ENCODE measurements at places on chromosomes 1 and 21.

DNA sequence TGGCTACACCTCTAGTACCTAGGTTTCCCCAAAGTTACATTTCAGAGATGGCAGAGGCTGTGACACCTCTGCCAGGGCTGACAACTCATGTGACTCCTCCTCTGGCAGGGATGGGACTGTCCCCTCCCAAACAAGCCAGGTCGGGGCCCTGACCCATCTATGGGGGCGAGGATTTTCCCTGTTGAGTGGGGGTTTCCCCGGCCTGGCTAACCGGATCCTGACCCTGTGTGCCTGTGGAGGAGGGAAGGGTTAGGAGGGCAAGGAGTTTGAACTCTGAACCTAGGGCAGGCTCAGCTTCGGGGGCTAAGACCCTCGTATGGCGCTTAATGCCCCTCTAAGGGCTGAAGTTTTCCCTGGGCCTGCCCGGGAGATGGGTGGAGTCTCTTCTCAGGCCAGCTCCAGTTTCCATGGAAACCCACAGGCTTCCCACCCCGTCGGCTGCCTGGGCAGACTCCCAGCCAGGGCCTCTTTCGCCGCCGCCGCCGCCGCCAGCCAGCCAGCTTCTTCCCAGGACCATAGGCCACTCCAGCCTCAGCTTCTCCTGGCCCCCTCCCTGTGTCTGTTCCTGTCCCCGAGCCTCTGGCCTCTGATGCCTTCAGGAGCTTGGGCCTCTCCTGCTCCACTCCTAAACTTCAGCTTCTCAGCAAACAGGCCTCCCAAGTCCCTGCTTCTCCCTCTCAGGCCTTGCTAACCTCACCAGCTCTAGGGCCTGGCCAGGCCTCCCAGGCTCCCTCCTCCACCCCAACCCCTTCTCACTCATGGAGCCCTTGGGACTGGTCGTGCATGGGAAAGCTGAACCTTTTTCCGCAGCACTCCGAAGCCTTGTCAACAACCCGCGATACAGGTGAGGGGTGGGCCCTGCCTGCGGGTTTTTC, at the start of gene BTBD19:
BTBD19 (plus strand) TSS at position 461 of the 875 bp plus-strand sequence; CDS start at position 759, 298 bp downstream.
- DNase-seq, result peak; percentile 34

DNA sequence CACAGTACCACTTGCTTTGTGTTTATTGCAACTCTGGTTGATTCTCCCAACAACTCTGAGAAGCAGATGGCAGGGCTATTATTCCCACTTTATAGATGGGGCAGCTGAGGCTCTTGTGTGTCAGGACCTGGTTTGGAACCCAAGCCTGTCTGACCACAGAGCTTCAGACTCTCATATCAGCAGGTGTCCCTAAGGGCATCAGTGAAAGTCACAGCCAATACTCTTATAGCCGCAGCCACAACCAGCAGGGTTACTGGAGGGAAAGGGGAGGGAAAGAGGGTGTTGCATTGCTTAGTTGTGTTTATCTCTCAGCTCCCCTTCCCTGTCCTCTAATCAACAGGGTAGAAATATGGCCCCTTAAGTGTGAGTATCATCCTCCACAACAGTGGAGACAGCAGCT, 304.0 kb downstream of the RRAGC start:
- DNase-seq, result no peak

DNA sequence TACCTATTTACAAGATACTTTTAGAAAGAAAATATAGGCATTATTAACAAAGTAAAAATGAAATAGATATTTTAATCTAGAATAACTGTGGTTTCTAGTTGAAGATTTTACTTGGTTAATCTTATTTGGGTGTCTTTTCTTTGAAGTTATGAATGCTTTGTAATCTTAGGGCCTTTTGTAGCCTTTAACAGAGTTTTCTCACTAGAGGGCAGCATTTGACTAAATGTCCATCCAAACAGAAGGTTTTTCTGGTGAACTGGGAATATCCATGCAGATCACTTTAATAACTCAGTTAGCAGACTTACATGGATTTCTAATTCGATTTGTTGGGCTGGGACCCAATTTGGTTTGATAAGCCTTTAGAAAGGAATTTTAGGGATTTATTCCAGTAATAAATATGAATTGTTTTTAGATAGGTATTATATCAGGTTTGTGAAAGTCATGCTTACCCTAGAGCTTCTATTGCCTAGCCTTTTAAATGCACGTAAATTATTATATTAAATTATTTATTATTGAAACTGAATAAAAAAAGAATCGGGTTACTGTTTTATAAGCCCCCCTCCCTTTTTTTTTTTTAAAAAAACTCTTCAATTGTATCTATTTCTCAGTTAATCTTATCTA, 119.7 kb downstream of the ZNF326 start:
- no peak for DNase-seq

- no peak for DNase-seq
Observed at GRCh38 chr1:196910215-196910614, 22.4 kb downstream of the CFHR4 start.

DNA sequence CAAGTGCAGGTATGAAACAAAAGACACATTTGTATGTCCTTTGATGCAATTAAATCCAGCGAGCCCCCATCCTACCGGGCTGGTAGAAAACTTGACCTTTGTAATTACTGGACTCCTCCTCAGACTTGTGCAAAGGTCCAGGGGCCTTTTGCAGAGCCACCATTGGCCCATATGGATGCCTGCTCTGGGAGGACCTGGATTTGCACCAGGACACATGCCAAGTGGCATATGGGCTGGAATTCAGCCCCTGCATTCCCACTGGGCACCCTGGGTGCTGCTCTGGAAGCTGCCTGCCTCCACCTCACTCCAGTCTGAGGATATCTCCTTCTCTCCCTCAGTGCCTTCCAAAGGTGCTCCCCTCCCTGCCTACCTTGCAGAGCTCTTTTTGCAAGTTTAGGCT, 36.0 kb downstream of the LACTBL1 start:
- no peak for DNase-seq

GRCh38 chr1:152870831-152871730, 7.0 kb upstream of the SMCP start:
- no peak for DNase-seq

- DNase-seq, result peak; percentile 69
Observed at GRCh38 chr1:155255243-155256007, at the start of gene ENTREP3. TSS of gene ENTREP3 (minus strand) at chr1:155255483. CDS start at chr1:155254877, 606 bp downstream.

DNA sequence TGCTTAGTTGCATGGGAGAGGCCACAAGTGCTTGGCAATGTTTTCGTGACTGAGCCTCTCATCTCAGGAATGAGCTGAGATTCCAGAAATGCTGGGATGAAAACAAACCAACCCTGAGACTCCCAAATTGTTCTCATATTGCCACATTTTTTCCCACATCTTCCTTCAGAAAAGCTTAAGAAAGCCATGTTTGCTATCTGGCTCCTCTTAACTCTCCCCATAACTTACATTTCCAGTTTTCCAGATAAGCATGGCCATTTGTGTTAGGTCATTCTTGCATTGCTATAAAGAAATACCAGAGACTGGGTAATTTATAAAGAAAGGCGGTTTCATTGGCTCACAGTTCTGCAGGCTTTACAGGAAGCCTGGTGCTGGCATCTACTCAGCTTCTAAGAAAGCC, 17.2 kb downstream of the DSCAM start:
- DNase-seq, result no peak

DNA sequence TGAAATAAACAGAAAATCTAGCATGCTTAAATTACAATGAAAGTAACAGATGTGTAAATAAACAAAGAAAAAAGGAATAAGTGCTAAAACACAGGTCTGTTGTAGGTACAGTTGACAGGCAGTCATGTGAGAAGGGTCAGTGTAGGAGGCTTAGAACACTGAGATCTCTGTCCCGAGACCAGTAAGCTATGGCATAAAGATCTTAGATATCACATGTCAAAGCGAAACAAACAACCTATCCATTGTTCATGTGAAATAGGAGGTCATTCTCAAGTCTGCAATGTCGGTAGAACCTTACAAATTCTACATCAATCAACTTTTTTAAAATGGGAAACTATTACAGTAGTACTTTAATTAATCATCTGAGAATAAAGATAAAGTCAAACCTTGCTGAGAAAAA, 428.9 kb upstream of the ADGRL2 start:
- DNase-seq, result no peak

DNA sequence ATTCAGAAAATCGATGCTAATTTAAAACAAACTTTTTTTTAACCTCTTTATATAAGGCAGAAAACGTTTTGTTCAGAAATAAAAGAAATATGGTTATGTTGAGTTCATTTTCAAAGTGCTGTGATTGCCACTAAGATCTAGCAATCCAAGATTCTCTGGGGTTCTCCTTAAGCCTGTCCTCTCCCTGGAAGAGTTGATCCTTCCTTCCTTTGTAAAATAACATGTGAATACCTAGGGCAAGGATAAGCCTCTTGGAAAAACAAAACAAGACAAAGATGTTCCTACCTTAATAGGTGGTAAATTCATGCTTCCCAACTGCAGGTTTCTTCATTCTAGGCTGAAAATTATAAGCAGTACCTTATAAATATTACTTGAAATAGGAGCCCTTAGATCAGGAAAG, 18.0 kb upstream of the FOXD3 start:
- no peak for DNase-seq

- no peak for DNase-seq
Observed at GRCh38 chr1:158649052-158649451, 37.5 kb downstream of the SPTA1 start.

DNA sequence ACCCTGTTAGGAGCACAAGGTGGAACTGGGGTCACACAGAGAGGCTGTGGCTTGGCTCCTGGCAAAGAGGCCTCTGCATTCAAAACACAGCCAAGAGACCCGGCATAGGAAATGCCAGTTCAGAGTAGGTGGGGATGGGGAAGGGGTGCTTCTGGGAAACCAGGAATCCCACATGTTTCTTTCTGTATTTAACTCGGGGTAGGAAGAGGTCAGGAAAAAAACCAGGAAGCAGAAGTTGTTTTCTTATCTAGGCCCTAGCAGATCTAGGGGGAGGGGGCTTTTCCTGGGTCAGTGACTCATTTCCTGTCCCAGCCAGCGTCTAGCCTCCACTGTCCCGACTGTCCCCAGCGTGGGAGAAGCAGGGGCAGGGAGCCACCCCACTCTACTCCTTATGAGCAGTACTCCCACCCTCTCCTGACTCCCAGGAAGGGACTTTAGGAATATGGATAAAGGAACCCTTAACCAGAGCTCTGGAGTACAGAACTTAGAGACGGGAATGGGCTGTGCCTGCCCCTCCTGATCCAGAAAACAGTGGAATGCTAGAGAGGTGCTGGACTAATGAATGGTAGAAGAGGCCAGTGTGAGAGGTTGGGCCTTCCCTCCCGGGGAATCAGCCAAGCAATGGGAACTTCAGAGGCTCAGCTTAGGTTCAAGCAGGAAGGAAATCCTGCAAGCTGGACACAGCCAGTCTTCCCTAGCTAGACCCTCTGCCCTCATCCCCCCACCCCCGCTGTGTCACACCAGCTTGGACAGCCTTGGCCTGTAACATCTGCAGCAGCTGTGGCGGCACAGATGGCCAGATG, 5.7 kb downstream of the FHL3 start:
- DNase-seq, result no peak

- no peak for DNase-seq
Observed at GRCh38 chr1:19049128-19049768, 92.8 kb upstream of the IFFO2 start.

- no peak for DNase-seq
Observed at GRCh38 chr21:43913928-43914327, 48.9 kb downstream of the AGPAT3 start.

DNA sequence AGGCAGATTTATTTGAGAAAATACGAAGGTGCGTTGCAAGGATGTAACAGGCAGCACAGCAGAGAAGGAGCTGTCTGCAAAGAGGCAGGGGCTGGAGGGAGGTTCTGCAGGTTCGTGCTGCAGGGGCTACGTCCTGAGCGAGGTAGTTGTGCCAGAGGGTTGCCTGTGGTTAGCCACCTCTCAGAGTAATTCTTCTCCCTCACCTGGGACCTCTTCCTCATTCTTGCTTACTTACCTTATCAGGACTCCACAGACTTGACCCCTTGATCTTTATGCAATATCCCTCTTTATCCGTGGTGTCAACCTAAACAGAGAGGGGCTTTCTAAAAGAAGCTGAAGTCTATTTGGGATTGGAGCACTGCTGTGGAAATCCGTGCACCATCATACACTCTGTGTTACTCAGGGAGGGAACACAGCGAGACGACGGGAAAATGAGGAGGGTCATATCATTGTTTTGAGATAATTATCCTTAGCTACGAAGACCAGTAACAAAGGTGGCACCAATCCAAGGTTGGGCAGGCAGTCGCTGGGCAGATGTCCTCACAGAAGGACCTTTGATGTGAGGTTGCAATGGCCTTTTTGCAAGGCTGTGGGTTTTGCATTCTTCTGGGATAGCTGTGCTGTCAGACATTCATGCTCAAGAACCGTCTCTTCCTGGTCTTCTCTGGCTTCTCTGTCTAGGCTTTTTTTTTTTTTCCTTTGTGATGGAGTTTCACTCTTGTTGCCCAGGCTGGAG, 82.8 kb downstream of the WDR4 start:
- no peak for DNase-seq

DNA sequence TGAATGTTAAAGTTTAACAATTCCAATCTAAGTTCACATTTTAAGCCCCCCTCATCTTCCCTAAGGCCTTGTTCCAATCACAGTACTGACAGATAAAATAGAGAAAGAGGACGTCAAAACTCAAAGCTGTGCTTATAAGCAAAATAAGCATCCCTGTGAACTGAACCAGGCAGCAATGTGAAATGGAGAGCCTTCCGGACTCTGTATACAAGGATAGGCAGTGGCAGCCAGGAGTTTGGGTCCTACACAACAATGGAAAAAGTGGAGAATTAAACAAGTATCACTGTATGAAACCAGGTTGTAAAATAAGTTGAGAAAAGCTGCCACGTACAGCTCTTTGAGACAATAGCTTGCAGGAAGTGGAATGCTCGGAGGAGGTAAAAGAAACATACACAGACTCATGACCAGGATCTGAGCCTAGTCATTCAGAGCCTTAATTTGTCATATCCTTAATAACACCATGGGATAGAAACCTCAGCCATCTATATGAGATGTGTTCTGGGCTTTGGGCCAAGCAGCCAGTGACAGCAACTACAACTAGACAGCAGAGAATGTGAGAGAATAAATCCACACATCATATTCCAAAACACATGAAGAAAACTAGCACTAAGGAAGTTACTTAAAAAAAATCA, 55.2 kb upstream of the PALMD start:
- DNase-seq, result no peak

- DNase-seq, result peak; percentile 60
Observed at GRCh38 chr1:91885716-91886506, at the start of gene TGFBR3. TSS of gene TGFBR3 (minus strand) at chr1:91886151. CDS start at chr1:91861531, 24,620 bp downstream.

GRCh38 chr1:185069202-185069772, 23.9 kb downstream of the RNF2 start:
- no peak for DNase-seq

DNA sequence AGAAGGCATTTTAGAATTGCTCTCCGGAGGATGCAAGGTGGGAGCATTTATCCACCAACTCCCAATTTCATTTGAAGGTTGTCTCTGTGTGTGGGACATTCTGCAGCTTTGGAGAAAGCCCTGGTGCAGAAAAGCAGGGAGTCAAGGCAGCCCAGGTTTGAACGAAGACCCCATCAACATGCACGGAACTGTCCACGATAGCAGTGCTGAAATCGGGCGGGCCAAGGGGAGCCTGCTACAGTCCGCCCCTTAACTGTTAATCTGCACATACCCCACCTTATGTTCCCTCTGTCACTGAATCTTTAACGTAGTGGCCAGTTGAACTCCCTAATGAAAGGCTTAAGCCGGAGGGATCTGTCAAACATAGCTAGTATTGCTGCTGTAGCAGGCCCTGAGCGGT, 68.8 kb upstream of the C1orf174 start:
- no peak for DNase-seq
